ENCODE measurements at places on chromosomes 4 and X.

GRCh38 chr4:26877406-26877805 is 16.8 kb downstream of the STIM2 start:
- DNase-seq: no peak

- peak; percentile 58 for DNase-seq
Measured at GRCh38 chr4:114272226-114272625, 292.8 kb upstream of the ARSJ start.

DNA sequence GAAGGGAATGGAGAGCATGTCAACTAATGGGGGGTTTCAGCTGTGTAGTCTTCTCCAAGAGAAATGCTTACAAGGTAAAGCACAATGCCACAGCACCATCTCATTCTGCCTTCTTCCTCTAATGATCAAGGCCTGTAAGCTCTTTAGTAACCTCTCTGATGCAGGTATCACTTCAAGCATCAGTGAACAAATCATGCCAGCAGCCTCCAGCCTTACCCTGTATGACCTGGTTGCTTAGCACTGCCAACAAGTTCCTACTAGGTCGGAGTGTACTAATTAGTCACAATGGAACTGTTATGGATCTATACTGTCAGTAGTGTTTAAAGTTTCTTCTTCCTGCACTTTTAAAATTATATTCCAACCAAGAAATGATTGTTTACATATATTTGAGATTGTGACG is 197.7 kb downstream of the GRID2 start:
- DNase-seq: no peak

DNA sequence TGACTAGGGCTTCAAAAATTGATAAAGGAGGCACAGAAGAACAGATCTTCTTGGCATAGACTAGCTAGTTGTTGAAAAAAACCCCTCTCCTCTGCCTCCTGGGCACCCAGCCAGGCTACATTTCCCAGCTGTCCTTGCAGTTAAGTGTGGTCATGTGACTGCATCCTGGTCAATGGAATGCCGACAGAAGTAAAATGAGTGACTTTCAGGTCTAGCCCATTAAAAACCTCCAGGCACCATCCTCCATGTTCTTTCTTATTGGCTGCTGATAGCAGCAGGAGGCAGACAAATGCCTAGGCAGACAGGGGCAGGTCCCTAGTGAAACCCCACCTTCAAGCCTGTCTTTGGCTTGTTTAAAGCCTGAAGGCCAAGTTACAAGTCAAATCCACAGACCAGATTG is 35.3 kb downstream of the ATXN3L start:
- DNase-seq: no peak

GRCh38 chrX:20547611-20548051 is 280.9 kb upstream of the RPS6KA3 start:
- DNase-seq: no peak

GRCh38 chr4:157824021-157824420 is 348.8 kb downstream of the GASK1B start:
- no peak for DNase-seq

- no peak for DNase-seq
Measured at GRCh38 chr4:156111686-156112085, 158.0 kb upstream of the CTSO start.

Data from Panc1 (cell line).